ENCODE measurements at places on chromosomes 1 and 21. TPM values are rescaled to one million over a fixed set of nuclear protein-coding genes. Genes with fewer than 3 reads are reported as not detected.

KLHDC9 gene
- 3.0 TPM for total RNA-seq

GRCh38 chr1:229815076-229815475 is 189.0 kb downstream of the URB2 start:
- DNase-seq, result no peak

- peak; percentile 72 for DNase-seq
Measured at GRCh38 chr1:38026592-38027200, 14.2 kb downstream of the UTP11 start.

- DNase-seq, result no peak
Measured at GRCh38 chr1:83318366-83318765, 680.6 kb downstream of the TTLL7 start.

DNA sequence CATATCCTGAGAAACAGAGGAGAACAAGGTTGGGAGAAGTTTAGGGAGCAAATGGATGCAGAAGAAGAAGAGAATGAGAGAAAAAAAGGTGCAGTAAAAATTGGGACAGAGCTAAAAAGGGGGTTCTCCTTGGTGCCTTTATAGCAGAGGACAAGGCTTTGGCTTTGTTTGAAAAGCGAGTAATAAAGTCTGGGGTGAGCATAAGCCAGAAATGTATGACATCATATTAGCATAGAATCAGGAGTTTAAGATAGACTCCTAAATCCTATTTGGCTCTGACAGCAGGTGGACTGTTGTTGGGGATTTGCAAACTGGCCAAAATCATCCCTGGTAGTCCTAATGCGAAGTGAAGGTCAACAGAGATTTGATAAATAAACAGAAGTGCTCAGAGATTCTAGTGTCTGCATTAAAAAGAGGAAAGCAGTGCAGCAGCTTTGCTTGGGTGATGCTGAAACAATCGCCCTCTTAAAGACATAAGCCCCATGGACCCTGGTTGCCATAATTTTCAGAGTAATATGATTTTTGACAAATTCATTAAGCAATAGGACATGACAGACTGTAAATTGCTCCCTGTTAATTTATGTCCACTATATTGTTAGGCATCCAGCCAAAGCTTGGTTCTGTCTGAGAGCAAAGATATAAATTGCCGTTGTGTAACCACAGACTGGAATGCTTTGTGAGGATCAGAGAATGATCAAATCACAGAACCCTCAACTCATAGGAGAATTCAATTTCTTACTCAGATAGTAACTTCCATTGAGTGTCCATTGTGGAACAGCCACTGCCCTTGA is 385.0 kb upstream of the NFIA start:
- no peak for DNase-seq

- DNase-seq, result peak; percentile 47
Measured at GRCh38 chr1:219365451-219365850, 191.8 kb downstream of the LYPLAL1 start.
